ENCODE measurements at places on chromosomes 3 and 15. TPM values are rescaled to one million over a fixed set of nuclear protein-coding genes. Genes with fewer than 3 reads are reported as not detected.

TTC21A gene
- 3.3 TPM for total RNA-seq

RTP3 gene
- total RNA-seq: not detected

LINGO1 gene
- total RNA-seq: under 0.01 TPM

SCAANT1 gene
- not detected for total RNA-seq

GOLGA8K gene
- total RNA-seq: not detected

PTPRG gene
- 96.6 TPM for total RNA-seq

CEP97 gene
- total RNA-seq: 21.1 TPM

TPRG1 gene
- 0.78 TPM for total RNA-seq

RAB5A gene
- 67.2 TPM for total RNA-seq

STRA6 gene
- not detected for total RNA-seq

HYAL1 gene
- 3.7 TPM for total RNA-seq

Measured in subcutaneous preadipocyte (primary cell).